ENCODE measurements at places on chromosomes 4 and X.

GRCh38 chr4:113497154-113497884 is 264.2 kb downstream of the CAMK2D start:
- no peak for DNase-seq

DNA sequence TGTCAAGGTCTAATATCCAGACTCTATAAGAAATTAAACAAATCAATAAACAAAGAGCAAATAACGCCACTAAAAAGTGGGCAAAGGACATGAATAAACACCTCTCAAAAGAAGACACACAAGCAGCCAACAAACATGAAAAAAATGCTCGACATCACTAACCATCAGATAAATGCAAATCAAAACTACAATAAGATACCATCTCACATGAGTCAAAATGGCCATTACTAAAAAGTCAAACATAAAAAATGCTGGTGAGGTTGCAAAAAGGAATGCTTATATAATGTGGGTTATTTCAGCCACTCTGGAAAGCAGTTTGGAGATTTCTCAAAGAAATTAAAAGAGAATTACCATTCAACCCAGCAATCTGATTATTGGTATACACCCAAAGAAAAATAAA is 481.1 kb downstream of the STPG2 start:
- no peak for DNase-seq

DNA sequence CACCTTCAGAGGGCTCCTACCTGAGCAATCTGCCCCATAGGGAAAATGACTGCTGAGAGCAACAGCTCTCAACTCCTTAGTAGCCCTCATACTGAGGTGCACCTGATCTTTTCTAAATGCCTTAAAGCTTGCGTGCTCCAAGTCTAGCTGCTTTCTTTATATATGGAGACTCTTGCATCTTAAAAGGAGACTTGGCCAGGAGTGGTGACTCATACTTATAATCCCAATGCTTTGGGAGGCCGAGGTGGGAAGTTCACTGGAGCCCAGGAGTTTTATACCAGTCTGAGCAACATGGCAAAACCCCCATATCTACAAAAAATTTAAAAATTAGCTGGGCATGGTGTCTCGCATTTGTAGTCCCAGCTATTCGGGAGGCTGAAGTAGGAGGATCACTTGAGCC is 78.1 kb upstream of the TRIM2 start:
- DNase-seq: no peak

- no peak for DNase-seq
Measured at GRCh38 chrX:83759872-83760271, 101.1 kb upstream of the CYLC1 start.

- no peak for DNase-seq
Measured at GRCh38 chr4:5143940-5144339, 92.7 kb downstream of the STK32B start.

DNA sequence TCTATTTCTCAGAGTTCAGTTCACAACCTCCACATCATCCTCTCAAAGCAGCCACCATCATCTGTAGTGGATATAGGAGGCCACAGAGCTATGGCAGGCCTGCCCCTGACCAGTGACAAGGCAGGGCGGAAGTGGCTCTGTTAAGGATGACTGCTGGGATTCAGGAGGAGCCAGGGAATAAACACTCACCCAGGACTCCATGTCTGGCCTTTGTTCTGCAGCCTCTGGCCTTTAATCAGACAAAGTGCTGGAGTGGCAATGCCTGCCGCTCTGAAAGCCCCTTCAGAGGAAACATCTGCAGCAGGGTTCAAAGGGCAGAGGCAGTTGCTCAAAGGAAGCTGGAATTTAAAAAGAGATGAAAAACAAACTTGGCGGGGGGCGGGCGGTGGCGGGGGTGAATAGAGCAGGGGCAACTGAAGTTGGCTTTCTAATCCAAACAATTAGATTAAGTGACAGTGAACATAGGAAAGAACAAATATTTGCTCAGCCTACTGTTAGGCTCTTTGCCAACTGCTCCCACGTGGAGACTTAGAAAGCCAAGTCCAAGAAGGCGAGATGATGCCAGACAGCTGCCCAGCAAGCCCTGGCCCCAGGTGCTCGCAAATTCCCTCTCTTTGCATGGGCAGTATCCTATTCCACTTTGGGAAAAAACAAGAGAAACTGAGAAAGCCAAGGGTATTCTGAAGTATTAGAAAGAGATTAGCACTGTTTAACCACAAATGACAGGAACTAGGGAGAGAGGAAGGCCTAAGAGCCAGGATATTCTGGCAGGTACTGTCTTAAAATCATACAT is 5.5 kb downstream of the MPP1 start:
- DNase-seq: no peak

- DNase-seq: no peak
Measured at GRCh38 chr4:147289181-147289580, 191.7 kb upstream of the EDNRA start.

DNA sequence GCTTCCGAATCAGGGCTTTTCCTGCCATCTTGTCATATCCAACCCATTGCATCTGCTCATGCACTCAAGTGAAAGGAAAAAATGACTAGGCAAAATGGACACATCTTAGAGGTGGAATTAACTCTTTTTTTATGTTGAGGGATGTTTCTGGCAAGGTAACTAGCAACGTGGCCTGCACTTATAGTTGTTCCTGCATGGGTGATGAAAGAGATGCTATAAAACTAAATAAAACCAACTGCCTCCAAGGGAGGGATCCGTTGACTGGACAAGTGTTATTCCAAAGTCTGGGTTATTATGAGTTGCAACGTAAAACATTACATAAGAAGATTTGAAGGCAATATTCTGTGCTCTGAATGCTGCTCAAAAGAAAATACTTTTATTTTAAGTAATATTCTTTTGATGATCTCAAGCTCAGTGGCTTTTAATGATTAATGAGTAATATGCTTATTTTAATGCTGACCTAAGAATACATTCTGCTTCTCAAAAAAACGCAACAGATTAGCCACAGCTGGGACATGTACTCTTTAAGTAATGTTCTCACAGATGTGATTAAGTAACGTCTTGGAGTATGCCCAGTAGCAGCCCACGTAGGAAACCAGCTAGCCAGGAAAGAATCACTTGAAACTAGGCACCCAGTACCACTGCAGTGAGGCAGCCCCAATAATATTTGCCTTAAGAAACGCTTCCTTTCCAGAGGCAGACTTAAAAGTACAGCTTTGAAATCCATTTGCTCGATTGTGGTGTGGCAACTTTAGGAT is 27.4 kb downstream of the KLF3 start:
- DNase-seq: no peak

- no peak for DNase-seq
Measured at GRCh38 chrX:48910926-48911411, 477 bp downstream of the SLC35A2 start.

DNA sequence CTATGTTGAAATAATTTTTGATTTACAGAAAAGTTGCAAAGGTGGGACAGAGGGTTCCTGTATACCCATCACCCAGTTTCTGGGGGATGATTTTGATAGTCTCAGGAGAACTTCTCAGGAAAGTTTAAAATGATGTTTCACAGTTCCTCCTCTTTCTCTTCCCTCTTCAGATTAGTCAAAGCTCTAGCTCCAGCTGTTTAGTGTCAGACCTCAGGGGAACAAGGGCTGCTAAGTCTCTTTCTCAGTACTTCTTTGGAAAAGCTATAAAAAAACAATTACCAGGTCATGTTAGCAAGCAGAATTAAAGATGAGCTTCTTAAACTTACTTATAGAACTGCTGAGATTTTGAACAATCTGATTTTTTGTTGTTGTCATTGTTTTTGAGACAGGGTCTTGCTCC is 12.2 kb downstream of the IL13RA1 start:
- no peak for DNase-seq

- DNase-seq: no peak
Measured at GRCh38 chr4:138561276-138561880, 319.2 kb upstream of the SLC7A11 start.

- peak; percentile 1 for DNase-seq
Measured at GRCh38 chr4:105471566-105472176, 2.2 kb downstream of the PPA2 start.

DNA sequence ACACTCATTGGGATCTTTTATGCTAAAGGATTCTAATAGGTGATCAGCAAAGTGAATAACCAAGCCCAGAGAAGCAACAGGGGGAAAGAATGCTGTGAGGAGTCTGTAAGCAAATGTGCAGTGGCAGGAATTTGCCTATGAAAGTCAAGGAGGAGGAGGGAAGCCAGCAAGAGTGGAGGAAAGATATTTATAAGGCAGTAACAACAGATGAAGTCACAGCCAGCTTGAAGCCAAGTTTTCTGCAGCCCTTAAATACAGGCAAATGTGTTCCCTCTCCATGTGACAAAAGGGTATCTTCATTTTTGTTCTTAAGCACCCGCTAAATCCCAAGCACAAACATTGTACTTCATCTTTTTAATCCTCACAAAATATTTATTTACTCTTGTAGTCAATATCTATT is 275.0 kb upstream of the CLNK start:
- no peak for DNase-seq

GRCh38 chrX:50941638-50942037 is 31.1 kb downstream of the BMP15 start:
- no peak for DNase-seq

- DNase-seq: no peak
Measured at GRCh38 chrX:103187953-103188475, 26.9 kb upstream of the BEX4 start.

DNA sequence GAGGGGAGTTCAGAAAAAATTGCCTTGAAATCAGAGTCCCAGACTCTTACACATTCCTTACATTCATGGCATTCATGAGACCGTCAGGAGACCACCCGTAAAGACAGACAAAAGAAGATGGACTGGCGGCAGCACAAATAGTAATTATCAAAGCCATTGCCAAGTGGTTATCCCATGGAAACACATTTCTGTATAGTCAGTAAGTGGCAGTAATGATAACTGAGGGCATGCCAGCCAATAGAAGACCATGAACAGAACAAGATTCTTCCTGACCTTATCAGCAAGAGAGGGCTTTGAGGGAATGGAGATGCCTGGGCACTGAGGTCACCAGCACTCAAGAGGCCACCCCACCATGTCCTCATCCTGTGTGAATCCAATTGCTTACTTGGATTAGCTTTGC is 121.7 kb upstream of the HCCS start:
- DNase-seq: no peak

GRCh38 chrX:48472851-48473703 is 2.9 kb upstream of the FTSJ1 start:
- DNase-seq: peak; percentile 8

DNA sequence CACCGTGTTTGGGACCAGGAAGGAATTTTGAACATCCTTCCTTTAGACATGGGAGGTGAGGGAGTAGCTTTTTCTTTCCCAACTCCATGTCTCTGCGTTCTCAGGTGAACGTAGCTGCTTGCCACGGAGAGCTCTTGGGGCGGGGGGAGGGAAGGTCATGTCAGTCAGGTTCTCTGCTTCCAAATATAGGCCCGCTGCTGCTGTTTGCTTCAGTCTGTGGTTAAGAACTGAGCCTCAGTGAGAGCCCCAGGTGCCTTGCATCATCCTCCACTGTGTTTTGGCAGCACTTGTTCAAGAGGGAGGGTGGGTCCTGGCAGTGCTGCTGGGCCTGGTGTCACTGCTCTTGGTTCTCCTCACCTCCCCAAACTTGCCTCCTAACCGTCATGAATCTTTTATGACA is 46.5 kb downstream of the HADH start:
- no peak for DNase-seq

- DNase-seq: no peak
Measured at GRCh38 chr4:53520116-53520515, 71.2 kb downstream of the LNX1 start.

- DNase-seq: no peak
Measured at GRCh38 chrX:153649178-153649914, 2.3 kb downstream of the DUSP9 start.

DNA sequence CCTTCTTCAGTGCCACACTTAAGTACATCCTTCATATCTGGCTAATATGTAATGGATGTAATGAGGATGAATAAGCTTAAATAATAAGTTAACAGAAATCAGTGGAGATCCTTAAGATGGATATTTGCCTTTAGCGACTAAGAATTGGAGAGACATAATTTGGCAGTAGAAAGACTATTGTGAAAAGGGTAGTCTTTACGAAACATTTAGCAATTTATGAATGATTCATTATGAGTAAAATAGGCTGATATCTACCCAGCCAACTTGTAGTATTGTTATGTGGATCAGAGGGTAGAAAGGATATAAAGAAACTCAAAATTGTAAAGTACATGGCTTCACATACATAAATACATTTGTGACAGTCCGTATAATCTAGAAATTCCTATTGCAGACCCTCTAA is 2371.8 kb downstream of the PCDH7 start:
- DNase-seq: no peak

- DNase-seq: no peak
Measured at GRCh38 chrX:11434607-11435006, 141.4 kb downstream of the AMELX start.

GRCh38 chrX:81202943-81203342 is 1.0 kb downstream of the SH3BGRL start:
- DNase-seq: no peak

- DNase-seq: no peak
Measured at GRCh38 chr4:16659694-16660093, 238.8 kb downstream of the LDB2 start.

- DNase-seq: no peak
Measured at GRCh38 chr4:95910749-95911148, 70.9 kb downstream of the PDHA2 start.

GRCh38 chr4:76977736-76978350 is 28.3 kb downstream of the SEPTIN11 start:
- DNase-seq: no peak

GRCh38 chrX:45799576-45799975 is 598.9 kb upstream of the DIPK2B start:
- DNase-seq: no peak

GRCh38 chr4:15413623-15414019 is 14.2 kb upstream of the C1QTNF7 start:
- no peak for DNase-seq

DNA sequence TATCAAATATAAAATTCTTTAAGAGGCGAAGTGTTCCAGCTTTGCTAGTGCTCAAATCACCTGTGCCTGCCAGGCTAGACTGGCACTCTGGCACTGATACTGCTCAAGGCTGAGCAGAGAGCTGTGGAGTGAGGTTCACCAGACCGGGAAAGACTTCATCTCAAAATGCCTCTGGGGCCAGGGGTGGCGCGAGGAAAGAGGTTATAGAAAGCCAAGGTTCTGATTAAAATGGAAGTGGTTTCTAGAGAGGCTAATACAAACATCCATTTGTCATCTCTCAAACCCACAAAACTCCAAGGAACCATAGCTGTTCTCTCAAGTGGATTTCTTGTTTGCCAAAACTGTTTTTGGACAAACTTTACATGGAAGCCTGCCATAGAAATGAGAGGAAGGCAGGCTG is 41.5 kb downstream of the F11 start:
- no peak for DNase-seq
